Coronary artery (tissue), 2 donors: ENCODE measurements at places on chromosomes 7 and 10.
A peak's percentile ranks its signal among the peaks of the same experiment; 100 is the strongest.

- no peak for DNase-seq
These were observed 19.7 kb downstream of the TLL2 start for GRCh38 chr10:96493871-96494525.

- DNase-seq: no peak
These were observed 149.0 kb downstream of the ARHGAP21 start for GRCh38 chr10:24574578-24575155.

- DNase-seq: no peak
These were observed 203.9 kb upstream of the GPR26 start for GRCh38 chr10:123462246-123462645.

- no peak for DNase-seq
These were observed 264.3 kb downstream of the TCF7L2 start for GRCh38 chr10:113214331-113214730.

- peak; percentile 87 for DNase-seq
These were observed 3.8 kb downstream of the LDB3 start for GRCh38 chr10:86671985-86672710.
